Activated CD8-positive, alpha-beta memory T cell treated with anti-CD3 and anti-CD28 coated beads for 1 hour (primary cell): ENCODE measurements at places on chromosomes 3 and 15.

GRCh38 chr3:65548848-65549625 lies 489.7 kb downstream of the MAGI1 start:
- DNase-seq = no peak

- no peak for DNase-seq
Measured at GRCh38 chr3:190385731-190386688, 2.0 kb upstream of the CLDN16 start.

GRCh38 chr3:150371741-150372254 lies 36.3 kb upstream of the TSC22D2 start:
- DNase-seq = no peak

DNA sequence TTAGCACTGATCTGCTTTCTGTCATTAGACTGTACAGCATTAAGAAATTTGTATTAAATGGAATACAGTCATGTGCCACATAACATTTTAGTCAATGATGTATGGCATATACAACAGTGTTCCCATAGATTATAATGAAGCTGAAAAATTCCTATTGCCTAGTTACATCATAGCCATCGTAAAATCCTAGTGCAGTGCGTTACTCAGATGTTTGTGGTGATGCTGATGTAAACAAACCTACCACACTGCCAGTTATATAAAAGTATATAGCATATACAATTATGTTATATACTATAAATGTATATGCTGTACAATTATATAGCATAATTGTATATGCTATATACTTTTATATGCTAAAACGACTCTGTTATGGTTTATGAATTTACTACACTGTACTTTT lies 41.7 kb downstream of the APH1B start:
- DNase-seq = no peak

DNA sequence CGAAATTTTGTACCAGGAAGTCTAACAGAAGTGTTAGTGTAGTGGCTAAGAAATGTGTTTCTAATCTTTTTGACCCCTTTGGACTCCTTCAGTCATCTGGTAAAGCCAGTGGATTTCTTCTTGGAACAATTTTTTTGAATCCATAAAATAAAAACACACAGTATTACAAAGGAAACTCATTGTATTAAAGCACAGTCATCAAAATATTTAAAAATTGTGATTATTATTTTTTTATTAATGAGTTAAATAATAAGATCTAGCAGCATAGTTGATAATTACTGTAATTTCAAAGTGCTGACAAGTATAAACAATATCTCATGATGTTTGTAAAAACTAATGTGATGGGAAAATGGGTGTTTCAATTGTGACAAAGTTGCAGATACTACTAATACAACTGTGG lies 72.2 kb upstream of the LRRC3B start:
- no peak for DNase-seq

- no peak for DNase-seq
Measured at GRCh38 chr15:64845183-64845611, 3.5 kb downstream of the PLEKHO2 start.

DNA sequence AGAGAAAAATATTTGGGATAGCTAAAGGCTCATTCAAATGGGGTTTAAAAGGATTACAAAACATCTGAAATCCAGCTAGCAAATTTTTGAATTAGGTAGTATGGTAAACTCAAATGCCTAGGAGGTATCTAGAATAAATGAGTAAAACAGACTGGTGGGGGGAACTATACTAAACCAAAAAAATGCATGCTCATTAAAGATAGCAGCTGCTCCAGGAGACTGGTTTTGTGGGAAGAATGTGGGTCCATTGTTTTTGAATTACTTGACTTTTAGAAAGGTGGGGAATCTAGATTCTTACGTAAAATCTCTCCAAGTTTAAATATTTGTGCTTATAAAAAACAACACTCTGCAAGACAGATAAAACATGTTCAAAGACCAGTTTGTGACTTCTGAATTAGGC lies 73.8 kb downstream of the LEKR1 start:
- DNase-seq = no peak

GRCh38 chr3:189316296-189317019 lies 144.7 kb downstream of the TPRG1 start:
- DNase-seq = no peak

DNA sequence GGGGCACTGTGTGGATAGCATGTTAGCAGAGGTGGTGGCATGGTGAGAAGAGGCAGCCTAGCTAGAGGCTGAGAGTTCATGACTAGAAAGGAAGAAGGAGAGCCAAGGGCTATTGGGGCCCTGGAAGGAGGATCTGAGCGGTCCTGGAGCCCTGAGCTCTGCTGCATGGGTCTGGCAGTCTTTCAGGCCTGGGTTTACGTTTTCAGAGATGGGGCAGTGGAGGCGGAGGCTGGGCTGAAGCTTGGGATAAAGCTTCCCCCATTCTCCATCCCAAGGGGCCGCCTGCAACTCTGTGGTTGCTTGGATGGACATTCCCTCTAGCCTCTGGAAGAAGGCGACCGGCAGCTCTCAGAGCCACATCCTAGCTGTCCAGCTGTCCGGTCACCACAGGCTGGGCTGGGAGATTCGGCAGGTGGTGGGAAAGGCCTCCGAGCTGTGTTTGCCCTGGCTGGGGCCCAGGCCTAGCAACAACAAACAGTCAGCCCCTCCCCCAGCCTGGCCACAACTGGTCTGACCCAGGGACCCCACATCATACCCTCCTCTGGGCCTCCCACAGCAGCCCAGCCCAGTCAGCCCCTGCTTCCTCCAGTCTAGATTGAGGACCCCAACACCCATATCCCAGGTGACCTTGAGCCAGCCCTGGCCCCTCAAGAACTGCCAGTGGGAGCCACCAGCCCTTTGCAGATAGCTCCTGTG lies 1.8 kb upstream of the SLC38A3 start:
- DNase-seq = no peak

DNA sequence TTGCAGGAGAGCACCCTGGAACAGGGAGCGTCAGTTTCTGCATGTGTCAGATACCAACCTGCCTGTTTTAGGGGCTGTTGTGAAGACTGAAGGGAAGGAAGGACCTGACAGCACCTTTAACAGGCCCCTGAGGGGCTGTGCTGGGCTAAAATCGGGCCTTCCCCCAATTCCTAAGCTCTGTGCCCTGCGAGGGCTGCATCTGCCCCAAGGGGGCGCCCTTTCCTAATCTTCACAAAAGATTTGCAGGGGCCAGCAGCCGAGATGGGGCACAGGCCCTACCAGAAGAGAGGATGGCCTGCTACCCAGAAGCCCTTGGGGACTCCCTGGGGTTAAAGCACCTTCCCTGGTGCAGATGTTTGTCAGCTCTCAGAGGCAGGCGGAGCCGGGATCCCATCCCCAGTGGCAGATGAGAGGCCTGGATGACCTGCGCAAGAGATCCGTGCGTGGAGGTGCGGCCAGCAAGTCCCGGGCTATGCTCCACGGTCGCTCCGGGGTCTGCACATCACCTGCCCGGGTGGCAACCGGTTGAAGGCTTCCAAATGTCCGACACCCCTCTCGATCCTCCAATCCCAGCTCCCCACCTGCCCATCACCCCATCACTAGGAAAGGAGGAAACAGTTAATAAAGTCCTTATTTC lies 53.6 kb downstream of the RHCG start:
- no peak for DNase-seq

GRCh38 chr3:47424434-47425382 lies 43.9 kb downstream of the PTPN23 start:
- no peak for DNase-seq

- DNase-seq = no peak
Measured at GRCh38 chr15:67796196-67797127, 28.8 kb upstream of the SKOR1 start.

- no peak for DNase-seq
Measured at GRCh38 chr3:8279886-8280550, 221.6 kb upstream of the LMCD1 start.

DNA sequence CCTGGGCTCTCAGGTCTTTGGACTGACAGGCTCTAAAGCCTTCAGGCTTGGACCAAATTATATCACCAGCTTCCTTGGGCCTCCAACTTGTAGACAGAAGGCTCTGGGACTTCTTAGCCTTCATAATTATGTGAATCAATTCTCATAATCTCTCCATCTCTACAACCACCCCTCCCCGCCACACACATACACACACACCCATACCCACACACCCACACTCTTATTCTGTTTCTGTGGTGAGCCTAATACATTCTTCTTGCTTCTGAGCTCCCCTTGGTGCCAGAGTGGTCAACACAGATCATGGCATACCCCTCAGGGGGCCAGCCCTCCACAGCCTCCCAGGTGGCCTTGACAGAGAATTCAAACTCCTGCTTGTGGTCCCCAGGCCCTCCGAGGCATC lies 5.6 kb upstream of the NUP210 start:
- no peak for DNase-seq

- no peak for DNase-seq
Measured at GRCh38 chr15:69973102-69973714, 124.5 kb downstream of the TLE3 start.

GRCh38 chr15:50687302-50687902 lies 805 bp upstream of the TRPM7 start:
- DNase-seq = no peak

DNA sequence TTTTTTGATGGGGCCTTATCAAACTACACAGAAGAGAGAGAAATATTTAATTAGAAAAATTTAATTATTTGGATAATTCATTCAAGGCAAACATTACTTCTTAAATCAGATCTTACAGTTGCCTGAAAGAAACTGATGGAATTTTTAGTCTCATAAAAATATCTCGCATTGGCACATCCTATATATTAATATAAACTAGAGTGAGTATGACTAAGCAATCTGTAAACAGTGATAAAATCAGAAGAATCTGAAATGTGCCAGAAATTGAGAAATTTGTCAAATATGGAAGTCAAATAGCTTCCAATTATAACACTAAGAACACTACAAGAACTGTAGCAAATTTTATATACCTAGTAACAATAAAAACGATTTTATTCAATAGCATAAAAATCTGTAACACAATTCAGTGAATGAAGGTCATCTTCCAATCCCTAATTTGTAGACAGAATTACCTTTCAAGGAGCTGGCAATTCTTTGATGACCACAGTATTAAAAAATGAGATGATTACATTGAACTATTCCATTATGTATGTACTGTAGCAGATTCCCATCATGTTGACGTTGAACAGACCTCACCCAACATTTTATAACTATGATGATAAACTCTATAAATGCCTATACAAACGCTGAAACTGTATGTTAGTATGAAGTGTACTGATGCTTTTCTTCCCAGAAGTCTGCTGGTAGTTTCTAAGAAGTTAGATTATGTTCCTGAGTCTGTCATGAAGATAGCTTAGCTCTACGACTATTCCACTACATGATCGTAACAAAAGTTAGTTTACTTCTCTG lies 63.0 kb downstream of the ALDH1A2 start:
- DNase-seq = no peak

DNA sequence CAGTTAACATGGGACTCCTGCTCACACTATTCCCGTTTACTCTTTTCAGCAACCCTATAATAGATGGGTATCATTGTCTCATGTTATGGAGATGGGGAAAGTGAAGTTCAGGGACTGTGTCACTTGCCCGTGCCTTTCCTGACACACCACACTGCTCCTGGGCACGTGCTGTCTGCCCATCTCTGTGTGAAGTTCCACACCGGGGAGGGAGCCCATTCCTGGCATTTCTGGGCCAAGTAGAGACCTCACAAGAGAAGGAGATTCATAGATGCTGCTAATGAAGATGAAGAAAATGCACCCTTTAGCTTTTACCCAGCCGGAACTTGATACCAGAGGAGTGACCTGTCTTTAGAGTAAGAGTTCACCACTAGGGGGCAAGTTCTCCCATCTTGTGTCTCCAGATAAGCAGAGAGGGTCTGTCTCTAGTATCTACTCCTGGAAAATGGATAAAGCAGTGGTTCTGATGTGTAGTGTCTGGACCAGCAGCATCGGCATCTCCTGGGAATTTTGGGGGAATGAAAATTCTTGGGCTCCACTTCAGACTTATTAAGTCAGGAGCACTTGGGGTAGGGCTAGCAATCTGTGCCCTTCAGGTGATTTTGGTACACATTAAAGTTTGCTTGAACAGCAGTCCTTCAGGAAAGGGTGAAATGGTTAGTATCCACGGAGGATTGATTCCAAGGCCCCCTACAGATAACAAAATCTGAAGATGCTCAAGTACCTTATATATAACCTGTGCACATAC lies 2.0 kb upstream of the TOPBP1 start:
- no peak for DNase-seq

GRCh38 chr15:91243826-91244225 lies 143.8 kb downstream of the SV2B start:
- DNase-seq = no peak

GRCh38 chr3:194333212-194333980 lies 17.7 kb downstream of the CPN2 start:
- DNase-seq = peak; percentile 84

DNA sequence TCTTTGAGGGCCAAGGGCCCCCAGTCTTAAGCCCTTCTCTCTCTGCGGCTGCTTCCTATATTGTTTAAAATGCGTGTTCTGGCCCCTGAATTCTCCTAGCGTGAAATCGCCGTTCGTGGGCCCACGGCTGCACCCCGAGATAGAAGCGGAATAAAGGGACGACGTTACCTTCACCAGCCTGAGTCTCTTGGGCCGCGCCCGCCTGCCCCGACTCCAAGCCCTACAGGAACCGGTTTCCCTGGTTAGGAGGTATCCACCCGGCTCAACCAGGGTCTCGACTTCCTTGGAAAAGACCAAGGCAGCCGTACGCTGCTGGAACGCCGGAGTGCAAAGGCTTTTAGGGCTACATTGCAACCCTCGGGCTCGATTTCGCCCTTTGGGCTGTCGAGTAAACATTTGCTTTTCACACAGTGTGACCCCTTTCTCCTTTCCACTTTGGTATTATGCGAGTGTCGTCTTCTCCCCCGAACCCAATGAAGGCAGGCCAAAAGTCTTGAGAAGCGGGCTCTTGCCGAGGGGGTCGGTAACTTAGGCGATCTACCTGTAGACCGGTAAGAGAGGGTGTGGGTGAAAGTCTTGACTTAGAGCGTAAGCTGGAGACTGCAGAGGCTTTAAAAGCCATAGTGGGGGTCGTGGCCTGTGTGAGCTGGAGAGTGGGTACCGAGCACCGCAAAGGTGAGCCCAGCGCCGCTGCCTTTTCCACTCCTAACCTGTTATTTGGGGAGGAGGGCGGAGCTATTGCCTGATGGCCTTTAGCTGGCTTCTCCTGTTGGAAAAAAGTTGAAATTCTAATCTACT lies 2.0 kb downstream of the TRIM71 start:
- DNase-seq = no peak

GRCh38 chr15:47095833-47096232 lies 621.5 kb upstream of the SEMA6D start:
- DNase-seq = no peak

- no peak for DNase-seq
Measured at GRCh38 chr3:51295625-51296024, 89.5 kb upstream of the MANF start.

GRCh38 chr3:196656213-196656612 lies 16.7 kb downstream of the NRROS start:
- DNase-seq = no peak

DNA sequence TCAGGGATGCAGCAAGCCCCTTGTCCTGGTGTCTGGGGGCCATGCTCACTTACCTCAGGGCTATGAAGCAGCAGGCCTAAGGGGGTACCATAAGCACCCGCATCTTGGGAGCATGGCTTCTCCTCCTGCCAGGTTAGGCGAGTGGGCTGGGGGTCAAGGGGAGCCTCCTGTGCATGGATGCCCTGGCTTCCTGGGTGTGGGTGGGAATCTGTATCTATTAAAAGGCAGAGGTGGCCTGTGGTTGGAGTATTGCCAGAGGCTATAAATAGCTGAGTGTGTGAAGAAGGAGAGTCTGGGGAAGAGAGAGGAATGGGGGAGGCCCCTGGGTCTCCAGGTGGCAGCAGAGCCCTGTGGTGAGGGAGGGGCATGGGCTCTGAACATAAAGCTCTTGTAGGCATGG lies 19.5 kb downstream of the ACVR2B start:
- no peak for DNase-seq
